ENCODE measurements at places on chromosomes 3 and 15.

DNA sequence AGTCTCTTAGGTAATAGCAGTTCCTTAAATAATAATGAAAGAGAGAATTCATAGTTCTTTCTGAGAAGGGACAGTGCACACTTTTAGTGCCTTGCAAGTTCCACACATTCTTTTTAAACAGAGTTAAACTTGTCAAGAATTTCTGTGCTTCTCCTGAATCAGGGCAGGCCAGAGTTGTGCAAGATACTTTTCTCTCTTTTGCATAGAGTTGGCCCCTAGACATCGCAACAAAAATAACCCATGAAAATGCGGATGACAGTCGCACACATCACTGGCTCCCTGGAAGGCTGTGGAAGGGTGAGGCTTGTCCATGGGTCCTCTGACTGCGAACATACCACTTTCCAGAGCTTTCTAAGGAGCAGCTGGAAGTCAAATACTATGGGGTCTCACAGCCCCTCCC lies 40.1 kb downstream of the FBLN2 start:
- H3K4me3 ChIP-seq, result no peak overlapping the region
- H3K4me1 ChIP-seq, result no peaks in the 10 kb centered on the region
- H3K27me3 ChIP-seq, result peaks cover 5% of the 10 kb centered on the region
- no peak overlapping the region for H3K27ac ChIP-seq
- H3K36me3 ChIP-seq, result no peaks in the 10 kb centered on the region

- peaks cover 9% of the 10 kb centered on the region for H3K4me1 ChIP-seq
- peaks cover 19% of the 10 kb centered on the region for H3K27me3 ChIP-seq
- no peak overlapping the region for H3K4me3 ChIP-seq
- no peaks in the 10 kb centered on the region for H3K36me3 ChIP-seq
- no peak overlapping the region for H3K27ac ChIP-seq
- no peak for DNase-seq
Observed at GRCh38 chr15:70558406-70559264, 204.7 kb downstream of the UACA start.

DNA sequence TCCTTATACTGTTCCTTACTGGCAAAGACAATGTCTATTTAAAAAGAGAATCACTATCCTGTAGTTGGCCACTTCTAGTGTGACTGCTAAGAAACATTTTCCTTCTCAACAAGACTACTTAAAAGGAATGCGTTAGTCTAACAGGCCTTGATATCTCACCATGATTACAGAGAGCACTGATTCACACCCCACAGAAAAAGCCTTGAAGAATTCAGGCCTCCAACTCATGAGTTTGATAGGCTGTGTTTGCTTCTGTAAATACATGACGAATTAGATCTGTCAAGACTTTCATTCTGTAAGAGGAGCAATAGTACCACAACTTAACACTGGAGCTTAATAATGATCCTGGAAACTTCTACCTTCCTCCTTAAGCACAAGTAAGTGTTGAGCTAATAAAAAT lies 432.8 kb upstream of the NR2F2 start:
- no peak overlapping the region for H3K4me3 ChIP-seq
- no peak for DNase-seq
- no peak overlapping the region for H3K27ac ChIP-seq
- H3K36me3 ChIP-seq, result no peaks in the 10 kb centered on the region

- no peak for DNase-seq
- no peaks in the 10 kb centered on the region for H3K36me3 ChIP-seq
- H3K4me1 ChIP-seq, result peaks cover 17% of the 10 kb centered on the region
Observed at GRCh38 chr3:157225001-157225400, 65.1 kb upstream of the CCNL1 start.

DNA sequence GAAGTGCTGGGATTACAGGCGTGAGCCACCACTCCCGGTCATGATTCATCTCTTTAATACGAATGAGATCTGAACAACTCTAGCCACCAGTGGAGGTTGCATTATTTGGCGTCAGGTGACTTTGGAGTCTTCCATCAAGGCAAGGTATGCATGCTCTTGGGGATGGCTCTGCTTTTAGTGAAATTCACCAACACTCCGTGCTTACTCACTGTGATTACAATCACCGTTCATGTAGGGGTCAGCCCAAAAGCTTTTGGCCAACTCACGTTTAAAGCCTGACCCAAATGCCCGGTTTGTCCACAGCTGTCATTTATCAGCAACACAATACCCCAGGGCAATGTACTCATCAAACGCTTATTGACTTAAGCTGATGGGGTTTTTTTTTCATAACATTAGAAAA lies 155.4 kb downstream of the PDZRN3 start:
- H3K27me3 ChIP-seq, result peaks cover 12% of the 10 kb centered on the region
- DNase-seq, result no peak
- H3K27ac ChIP-seq, result no peak overlapping the region
- no peak overlapping the region for H3K4me3 ChIP-seq

- no peaks in the 10 kb centered on the region for H3K36me3 ChIP-seq
- no peak for DNase-seq
- no peak overlapping the region for H3K27ac ChIP-seq
- H3K4me1 ChIP-seq, result no peaks in the 10 kb centered on the region
- no peak overlapping the region for H3K4me3 ChIP-seq
- H3K27me3 ChIP-seq, result peaks cover 11% of the 10 kb centered on the region
Observed at GRCh38 chr15:81475926-81476325, 101.9 kb upstream of the TMC3 start.

GRCh38 chr15:84821501-84822021 lies 4.4 kb downstream of the ALPK3 start:
- DNase-seq, result no peak
- no peak overlapping the region for H3K4me3 ChIP-seq
- peaks cover 5% of the 10 kb centered on the region for H3K4me1 ChIP-seq

DNA sequence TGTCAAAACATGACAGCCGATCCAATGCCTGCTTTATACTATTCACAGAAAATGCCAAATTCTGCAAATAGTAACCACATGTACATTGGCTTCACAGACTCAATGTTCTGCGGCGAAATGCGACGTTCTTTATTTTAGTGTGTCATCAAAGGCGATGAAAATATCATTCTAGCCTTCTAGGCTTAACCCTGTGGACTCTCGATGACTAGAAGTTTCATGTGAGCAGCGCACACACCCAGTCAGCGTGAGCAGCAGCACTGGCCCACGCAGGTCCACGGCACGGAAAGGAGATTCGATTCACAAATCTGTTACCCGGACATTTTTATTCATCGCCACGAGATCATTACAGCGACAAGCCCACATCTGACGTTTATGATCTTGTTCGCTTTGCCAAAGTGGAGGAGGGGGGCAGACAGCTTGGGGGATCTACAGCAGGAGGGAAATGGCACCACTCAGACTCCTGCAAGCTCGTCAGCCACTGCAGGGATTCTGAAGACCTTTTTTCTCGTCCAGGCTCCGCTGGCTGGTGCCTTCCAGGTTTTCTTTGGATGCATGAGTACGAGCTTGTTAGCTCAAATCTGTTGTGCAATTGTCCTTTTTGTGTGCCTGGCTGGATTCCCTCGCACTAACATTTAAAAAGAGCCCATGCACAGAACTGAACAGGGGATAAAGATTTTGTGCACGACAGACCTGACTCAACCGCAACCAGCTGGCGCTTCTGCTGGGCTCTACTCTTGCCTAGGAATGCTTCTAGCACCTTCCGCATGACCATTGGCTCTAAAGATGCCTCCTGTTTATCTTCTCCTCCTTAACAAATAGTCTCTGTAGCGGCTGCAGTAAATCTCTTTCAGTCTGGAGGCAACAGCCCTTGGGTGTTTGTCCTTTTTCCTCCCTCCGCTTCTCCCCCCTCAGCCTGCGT lies 938.4 kb downstream of the MCTP2 start:
- no peaks in the 10 kb centered on the region for H3K4me1 ChIP-seq
- H3K36me3 ChIP-seq, result no peaks in the 10 kb centered on the region
- no peak overlapping the region for H3K4me3 ChIP-seq

DNA sequence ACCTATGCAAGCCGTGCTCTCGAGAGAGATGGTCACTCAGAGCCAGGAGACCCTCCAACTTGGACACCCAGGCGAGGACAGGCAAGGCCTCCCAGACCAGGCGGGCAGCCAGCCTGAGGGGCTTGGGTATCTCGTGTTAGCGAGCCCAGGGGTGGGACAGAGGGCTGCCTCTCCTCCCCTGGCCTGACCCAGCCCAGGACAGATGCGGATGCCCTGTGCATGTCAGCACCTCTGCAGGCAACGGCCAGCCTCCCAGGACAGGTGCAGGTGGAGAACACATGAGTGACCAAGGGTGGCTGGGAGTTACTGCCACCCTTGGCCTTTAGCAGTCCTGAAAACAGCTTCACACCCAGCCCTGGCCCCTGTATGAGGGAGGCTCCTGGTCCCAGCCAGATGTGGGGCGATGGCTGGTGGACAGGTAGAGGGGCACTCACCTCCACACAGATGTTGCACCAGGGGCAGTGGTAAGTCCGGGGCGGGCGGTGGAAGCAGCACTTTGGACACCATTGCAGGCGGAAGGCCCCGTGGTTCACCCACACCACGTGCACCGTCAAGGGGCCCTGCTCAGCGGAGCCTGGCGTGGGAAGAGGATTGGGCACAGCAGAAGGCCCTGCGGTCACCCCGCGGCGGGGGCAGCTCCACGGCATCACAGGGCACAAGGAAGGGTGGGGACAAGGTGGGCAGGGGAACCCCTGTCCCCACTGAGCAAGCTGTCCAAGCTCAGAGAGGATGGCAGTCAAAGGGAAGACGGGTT lies 2.1 kb downstream of the ZDHHC19 start:
- DNase-seq, result no peak
- H3K4me1 ChIP-seq, result peaks cover 2% of the 10 kb centered on the region
- H3K27me3 ChIP-seq, result peaks cover 16% of the 10 kb centered on the region
- no peak overlapping the region for H3K27ac ChIP-seq
- no peak overlapping the region for H3K4me3 ChIP-seq

GRCh38 chr15:47376190-47376589 lies 341.1 kb upstream of the SEMA6D start:
- no peak overlapping the region for H3K27ac ChIP-seq
- DNase-seq, result no peak
- H3K27me3 ChIP-seq, result no peaks in the 10 kb centered on the region
- H3K4me1 ChIP-seq, result no peaks in the 10 kb centered on the region
